Stimulated activated CD8-positive, alpha-beta memory T cell treated with anti-CD3 and anti-CD28 coated beads, Interleukin-12 subunit alpha, Interleukin-12 subunit beta, amount 100 ng/mL, for 4 hours (primary cell): ENCODE measurements at places on chromosomes 13 and 19.

GRCh38 chr19:55456347-55456746, 5.1 kb downstream of the ISOC2 start:
- no peak for DNase-seq

GRCh38 chr13:114230575-114230974, 4.1 kb upstream of the CDC16 start:
- DNase-seq, result no peak

- DNase-seq, result no peak
These were observed 44.1 kb downstream of the UBL3 start for GRCh38 chr13:29805994-29806979.

DNA sequence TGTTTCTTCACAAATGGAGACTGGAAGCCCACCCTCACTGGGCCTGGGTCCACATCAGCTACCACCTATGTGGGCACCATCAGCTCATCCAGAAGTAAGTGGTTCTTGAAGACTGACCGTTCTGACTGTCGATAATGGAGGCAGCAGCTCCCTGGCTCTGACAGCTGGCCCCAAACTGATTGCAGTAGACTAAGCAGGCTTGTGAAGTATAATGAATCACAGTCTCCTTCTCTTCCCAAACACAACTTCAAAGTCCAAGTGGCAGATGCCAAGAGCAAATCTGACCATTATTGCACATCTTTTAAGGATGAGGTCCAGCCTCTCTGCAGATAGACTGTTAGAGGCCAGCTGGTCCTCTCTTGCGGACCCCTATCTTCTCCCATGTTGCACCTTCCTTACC, 574.4 kb upstream of the KLF12 start:
- DNase-seq, result no peak

GRCh38 chr13:108897955-108898354, 268.5 kb downstream of the MYO16 start:
- no peak for DNase-seq

GRCh38 chr19:49690656-49691242, at the start of gene CPT1C:
Gene CPT1C, plus strand, starts transcription at chr19:49691116. Its CDS starts 1,137 bp downstream, at chr19:49692253.
- no peak for DNase-seq

DNA sequence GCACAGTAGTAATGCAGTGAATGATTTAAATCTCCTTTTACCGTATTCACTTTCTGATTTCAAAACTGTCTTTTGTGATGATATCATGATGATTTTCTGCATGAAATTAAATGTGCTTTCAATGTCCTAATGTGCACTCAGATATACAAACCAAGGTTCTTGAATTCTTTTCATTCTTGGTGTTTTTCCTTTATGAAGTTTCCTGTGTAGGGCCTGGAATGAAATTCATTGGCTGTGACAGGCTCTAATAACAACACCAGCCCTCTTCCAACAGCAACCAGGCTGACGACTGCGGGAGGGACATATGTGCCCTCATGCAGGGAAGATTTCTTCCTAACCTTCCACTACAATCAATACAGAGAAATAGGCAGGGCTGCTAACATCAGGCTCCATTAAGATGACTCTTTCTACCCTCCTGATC, 1052.0 kb downstream of the DIAPH3 start:
- no peak for DNase-seq

- DNase-seq, result no peak
These were observed 32.2 kb downstream of the VASP start for GRCh38 chr19:45539459-45539858.

DNA sequence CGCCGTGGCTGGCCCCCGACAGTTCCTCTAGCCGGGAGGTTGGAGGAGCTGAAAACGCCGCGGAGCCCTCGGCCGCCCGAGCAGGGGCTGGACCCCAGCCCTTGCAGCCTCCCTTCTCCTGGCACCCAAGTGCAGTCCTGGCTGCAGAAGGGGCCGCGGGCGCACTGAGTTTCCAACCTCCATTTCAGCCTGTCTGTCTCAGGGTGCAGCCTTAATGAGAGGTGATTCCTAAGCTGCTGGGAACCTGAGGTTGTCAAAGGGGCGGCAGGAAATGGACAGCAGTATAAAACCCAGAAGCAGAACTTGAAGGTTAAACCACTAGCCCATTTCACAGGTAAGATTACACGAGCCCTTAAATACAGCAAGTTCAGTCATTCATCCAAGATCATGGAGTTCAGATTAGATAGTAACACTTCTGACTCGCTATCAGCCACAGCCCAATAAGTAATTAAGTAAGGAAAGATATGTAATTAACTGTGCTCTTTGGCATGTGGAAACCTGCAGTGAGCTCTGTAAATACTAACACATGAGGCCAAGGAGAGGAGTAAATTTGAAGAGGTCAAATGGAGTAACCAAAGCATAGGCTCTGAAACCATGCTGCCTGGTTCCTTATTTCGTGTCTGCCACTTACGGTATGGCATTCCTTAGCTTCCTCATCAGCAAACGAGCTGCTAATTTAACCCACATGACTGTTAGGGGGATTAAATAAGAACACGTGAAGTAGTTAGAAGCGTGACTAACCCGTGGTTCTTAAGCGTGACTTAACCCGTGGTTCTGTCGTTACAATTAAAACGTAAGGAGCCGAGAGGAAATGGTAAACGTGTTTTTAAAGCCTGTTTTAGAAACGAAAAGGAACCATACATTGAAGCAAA, 686 bp downstream of the SETDB2 start:
- DNase-seq, result no peak

GRCh38 chr19:8430650-8431049, 14.1 kb upstream of the HNRNPM start:
- DNase-seq, result no peak

DNA sequence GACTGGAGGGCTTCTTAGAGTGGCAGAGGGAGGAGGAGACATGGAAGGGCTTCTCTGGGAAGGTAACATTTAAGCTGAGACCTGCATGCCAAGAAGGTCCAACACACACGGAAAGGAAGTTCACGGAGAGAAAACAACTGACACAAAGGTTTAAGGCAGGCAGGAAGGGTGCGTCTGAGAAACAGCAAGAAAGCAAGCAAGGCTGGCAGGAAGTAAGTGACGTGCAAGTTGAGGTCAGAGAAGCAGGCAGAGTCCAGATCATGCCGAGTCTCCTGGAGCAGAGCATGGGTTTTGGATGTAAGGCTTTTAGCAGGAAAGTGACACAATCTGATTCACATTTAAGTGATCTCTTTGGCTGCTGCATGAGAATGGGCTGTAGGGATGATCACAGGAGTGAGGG, 60.5 kb downstream of the ATP7B start:
- DNase-seq, result no peak
